ENCODE measurements at places on chromosomes 1 and 21.

GRCh38 chr1:18954270-18955071 is 2.0 kb downstream of the IFFO2 start:
- no peak for DNase-seq

DNA sequence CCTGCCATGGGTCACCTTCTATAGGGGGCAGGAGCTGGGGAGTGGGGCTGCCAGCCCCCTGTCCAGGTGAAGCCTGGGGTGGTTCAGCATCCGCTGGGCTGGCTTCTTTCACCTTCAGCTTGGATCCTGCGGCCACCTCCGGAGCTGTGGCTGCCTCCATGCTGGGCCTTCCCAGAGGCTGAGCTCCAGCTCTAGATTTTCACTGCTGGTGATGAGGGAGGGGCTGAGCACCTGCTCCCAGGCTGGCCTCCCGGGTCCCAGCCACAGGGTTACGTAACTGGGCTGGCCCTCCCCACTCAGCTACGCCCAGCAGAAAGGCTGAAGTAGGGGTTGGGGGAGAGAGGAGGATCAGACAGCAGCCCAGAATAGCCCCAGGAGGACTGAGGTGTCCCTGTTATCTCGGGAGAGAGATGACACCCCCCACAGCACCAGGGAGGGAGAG is at the start of gene MYBPHL:
TSS of gene MYBPHL (minus strand) at position 180 of the 442 bp plus-strand sequence. CDS start at position 160, 20 bp downstream.
- DNase-seq, result no peak

DNA sequence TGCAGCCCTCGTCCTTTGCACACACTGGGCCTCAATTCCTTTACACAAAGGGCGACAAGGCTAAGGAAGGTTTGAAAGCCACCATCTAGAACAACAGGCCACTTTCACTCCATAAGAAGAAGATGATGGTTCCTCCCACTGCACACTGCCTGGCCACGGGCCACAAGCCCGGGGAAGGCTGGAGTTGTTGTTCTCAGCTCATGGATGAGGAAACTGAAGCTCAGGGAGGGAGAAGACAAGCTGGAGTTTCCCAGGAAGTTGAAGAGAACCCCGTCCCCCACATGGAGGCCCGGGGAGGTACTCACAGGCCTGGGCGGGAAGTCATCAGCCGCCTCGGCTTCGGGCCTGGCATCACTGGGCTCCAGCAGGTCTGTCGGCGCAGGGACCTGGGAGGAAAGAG is 24.6 kb upstream of the DDOST start:
- no peak for DNase-seq

GRCh38 chr1:180265201-180265600 is 35.1 kb downstream of the LHX4 start:
- DNase-seq, result no peak

DNA sequence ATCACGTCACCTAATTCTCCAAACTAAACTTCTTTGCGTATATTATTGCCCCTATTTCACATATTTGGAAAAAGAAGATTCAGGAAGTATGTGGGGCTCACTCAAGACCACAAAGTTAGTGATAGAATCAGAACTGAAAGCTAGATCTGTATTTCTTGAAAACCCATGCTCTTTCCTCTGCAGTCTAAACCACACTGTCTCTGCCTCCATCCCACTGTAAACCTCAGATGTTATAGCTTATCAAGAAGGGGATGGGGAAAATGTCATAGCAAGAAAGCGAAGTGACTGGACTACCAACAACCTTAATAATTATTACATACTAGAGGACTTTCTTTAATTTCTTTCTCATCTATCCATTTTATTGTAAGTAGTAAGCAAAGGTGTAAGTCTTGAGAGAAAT is 257.7 kb upstream of the SGIP1 start:
- DNase-seq, result no peak

DNA sequence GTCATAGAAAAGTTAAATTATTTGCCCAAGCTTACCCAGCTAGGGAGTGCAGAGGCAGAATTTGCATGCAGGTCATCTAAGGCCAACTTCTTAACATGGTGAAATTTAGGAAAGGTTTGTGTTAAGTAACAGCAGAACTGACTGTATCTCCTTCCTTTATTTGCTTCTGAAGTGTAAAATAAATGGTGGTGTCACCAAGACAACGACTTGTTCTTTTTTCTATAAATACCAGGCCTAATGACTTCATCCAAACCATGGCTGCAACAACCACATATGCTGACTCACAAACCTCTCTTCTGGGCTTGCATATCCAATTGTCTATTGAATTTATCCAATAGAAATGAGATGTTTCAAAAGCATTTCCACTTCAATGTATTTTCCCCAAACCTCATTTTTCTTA is 19.1 kb downstream of the COL24A1 start:
- peak; percentile 87 for DNase-seq

GRCh38 chr1:85452948-85453347 is 12.0 kb downstream of the DDAH1 start:
- no peak for DNase-seq

GRCh38 chr1:193697115-193697762 is 510.8 kb upstream of the B3GALT2 start:
- DNase-seq, result no peak

GRCh38 chr1:179599623-179600249 is 8.1 kb downstream of the TDRD5 start:
- peak; percentile 28 for DNase-seq

- DNase-seq, result peak; percentile 30
Measured at GRCh38 chr1:150578272-150579109, 919 bp downstream of the MCL1 start.

DNA sequence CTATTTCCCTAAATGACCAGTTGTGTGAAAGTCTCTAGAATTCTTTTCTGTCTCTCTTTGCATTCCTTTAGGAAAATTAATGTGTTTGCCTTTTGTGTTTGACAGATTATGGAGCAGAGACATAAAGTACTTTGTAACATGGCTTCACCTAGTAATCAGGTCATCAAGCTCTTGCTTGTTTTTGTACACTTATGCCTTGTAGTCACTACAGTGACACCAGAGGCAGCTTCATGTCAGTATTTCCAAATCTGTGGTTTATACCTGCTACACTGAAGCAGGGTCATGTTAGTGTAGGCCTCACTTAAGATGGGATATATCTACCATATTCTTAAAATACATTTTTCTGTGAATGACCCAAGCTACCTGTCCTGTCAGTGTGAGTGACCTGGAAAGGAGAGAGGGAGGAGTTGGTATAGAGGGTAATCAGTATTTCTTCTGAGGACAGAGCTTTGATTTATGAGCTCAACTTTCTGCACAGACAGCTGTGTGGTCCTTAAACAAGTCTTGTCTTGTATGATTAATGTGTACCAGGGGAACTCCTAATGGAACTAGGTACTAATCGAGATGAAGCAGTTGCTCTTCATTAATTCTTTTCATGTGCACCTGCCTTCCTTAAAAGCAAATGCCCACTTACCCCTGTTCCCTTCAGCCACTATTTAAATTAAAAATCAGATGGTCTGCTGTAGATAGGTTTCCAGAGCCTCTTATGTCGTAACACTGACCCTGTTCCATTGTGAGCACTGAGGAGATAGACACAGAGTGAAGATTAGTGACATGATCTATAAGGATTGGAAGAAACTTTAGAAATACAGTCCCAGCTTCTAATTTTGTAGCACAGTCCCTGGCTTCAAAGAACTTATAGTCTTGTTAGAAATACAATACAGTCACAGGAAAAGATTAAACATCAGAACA is 45.7 kb downstream of the MACO1 start:
- DNase-seq, result no peak

DNA sequence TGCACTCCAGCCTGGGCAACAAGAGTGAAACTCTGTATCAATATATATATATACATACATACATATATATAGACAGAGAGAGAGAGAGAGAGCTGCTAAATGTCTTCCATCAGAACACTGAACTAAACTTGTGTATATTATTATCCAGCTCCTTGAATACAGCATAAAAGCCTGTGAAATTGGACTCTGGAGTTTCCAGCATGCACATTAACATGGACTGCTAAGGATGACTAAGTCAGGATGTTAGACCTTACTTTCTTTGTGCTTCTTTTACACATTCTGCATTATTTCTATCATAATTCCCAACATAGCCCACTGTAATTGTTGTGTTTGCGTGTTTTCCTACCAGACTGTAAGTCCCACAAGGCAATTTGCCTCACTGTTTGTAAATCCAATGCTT is 259.1 kb downstream of the TGFB2 start:
- no peak for DNase-seq

DNA sequence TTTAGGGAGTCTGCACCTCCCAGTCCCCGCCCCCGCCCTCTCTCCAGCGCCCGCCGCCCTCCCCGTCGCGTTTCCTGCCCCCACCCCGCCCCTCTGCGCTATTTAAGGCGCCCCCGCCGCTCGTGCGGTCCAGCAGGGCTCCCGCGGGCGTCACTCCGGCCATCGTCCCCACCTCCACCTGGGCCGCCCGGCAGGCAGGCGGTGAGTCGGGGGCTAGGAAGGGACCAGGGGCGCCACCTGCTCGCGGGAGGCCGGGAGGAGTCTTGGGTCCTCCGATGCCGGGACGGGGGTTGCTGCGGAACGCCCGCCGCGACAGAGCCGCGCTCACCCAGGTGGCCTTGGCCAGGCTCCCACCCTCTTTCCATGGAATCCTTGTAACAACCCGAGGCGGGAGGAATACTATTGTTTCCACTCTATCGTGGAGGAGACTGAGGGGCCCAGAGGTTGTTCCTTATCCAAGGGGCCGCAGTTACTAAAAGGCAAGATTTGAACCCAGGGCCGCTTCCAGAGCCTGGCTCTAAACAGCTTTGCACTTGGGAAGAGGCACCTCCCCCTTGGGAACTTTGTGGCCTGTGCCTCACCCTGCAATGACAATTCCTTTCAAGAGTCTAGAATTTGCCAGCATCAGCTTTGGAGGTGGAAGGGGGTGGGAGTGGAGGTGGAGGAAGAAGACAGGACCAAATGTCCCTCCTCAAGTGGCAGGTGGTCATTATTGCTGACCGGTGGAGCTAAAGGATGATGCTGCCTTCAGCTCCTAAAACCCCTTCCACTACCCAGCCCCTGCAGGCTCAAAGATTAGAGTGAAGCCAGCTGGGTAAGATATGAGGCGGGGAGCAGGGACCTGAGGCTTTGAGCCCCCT is at the start of gene GJA4:
TSS of gene GJA4 (plus strand) at position 132 of the 860 bp plus-strand sequence. CDS start 1,215 bp downstream, outside the sequence.
- no peak for DNase-seq

GRCh38 chr1:59707178-59707791 is 107.5 kb upstream of the HOOK1 start:
- no peak for DNase-seq

- peak; percentile 28 for DNase-seq
Measured at GRCh38 chr21:38470755-38471154, 27.5 kb downstream of the ERG start.

- peak; percentile 34 for DNase-seq
Measured at GRCh38 chr1:94807742-94808491, 12.2 kb upstream of the SLC44A3 start.

DNA sequence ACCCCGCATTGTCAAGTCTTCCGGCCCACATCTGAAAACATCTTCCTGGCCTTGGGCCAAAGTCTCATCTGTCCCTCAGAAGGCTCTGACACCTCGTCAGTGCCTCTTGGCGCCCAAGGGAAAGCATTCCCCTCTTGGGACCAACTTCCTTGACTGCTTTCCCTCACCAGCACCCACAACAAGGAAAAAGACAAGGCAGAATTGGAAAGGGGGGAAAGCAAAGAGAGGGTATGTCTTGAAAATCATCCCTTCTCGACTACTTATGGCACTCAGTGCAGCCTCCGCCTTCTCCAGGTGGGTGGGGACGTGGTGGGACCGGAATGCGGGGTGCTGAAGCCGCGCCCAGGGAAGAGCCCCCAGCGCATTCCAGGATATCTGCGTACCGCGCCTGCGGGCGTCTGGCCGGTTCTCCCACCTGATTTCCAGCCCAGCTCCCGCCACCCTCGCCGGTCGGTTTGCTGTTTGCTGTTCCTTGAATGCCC is 554 bp upstream of the SLC39A1 start:
- no peak for DNase-seq

Measured in AML-193 (cell line).